ENCODE measurements at places on chromosomes 13 and 19.

DNA sequence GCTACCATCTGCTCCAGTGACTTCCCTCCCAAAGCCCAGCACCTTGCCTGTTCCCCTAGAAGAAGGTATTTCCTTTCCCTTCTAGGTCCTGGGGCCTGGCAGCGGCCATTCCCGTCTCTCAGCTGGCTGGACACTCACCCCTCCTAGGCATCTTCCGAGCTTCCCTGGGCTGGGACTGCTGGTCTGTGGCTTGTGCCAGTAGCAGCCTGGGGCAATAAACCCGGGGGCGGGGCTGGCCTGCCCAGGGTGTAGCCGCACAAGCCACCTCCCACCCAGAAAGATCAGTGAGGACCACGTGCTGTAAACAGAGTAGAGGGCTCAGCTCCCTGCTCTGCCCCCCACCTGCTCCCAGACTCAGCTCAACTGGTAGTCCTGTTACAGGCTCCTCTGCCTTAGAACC, 15.0 kb downstream of the LIPE start:
- H3K4me1 ChIP-seq: peaks cover 3% of the 10 kb centered on the region
- H3K27me3 ChIP-seq: no peaks in the 10 kb centered on the region
- peak overlapping the region; percentile 15 for H3K4me3 ChIP-seq
- no peaks in the 10 kb centered on the region for H3K36me3 ChIP-seq

DNA sequence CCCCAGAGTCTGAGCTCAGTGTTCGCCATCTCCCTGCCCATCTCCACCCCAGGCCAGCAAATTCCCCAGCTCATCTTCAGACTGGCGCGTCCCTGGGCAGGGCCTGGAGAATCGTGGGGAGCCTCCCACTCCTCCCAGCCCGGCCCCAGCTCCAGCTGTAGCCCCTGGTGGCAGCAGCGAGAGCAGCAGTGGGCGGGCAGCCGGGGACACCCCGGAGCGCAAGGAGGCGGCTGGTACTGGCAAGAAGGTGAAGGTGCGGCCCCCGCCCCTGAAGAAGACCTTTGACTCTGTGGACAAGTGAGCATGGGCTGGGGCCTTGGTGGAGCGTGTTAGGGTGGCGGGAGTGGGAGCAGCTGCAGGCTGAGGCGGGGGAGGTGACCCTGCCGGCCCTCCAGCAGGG, 8.4 kb upstream of the PRR19 start:
- no peaks in the 10 kb centered on the region for H3K27me3 ChIP-seq
- no peaks in the 10 kb centered on the region for H3K36me3 ChIP-seq
- no peaks in the 10 kb centered on the region for H3K4me1 ChIP-seq
- DNase-seq: no peak
- H3K4me3 ChIP-seq: no peak overlapping the region

GRCh38 chr13:34103854-34104253, 285.9 kb downstream of the RFC3 start:
- H3K4me1 ChIP-seq: no peaks in the 10 kb centered on the region
- no peak overlapping the region for H3K4me3 ChIP-seq
- H3K36me3 ChIP-seq: no peaks in the 10 kb centered on the region

GRCh38 chr13:113393226-113393562, 29.3 kb upstream of the GRTP1 start:
- DNase-seq: no peak
- H3K36me3 ChIP-seq: no peaks in the 10 kb centered on the region
- no peaks in the 10 kb centered on the region for H3K27me3 ChIP-seq
- no peak overlapping the region for H3K27ac ChIP-seq
- H3K4me3 ChIP-seq: peak overlapping the region; percentile 89
- no peaks in the 10 kb centered on the region for H3K4me1 ChIP-seq

DNA sequence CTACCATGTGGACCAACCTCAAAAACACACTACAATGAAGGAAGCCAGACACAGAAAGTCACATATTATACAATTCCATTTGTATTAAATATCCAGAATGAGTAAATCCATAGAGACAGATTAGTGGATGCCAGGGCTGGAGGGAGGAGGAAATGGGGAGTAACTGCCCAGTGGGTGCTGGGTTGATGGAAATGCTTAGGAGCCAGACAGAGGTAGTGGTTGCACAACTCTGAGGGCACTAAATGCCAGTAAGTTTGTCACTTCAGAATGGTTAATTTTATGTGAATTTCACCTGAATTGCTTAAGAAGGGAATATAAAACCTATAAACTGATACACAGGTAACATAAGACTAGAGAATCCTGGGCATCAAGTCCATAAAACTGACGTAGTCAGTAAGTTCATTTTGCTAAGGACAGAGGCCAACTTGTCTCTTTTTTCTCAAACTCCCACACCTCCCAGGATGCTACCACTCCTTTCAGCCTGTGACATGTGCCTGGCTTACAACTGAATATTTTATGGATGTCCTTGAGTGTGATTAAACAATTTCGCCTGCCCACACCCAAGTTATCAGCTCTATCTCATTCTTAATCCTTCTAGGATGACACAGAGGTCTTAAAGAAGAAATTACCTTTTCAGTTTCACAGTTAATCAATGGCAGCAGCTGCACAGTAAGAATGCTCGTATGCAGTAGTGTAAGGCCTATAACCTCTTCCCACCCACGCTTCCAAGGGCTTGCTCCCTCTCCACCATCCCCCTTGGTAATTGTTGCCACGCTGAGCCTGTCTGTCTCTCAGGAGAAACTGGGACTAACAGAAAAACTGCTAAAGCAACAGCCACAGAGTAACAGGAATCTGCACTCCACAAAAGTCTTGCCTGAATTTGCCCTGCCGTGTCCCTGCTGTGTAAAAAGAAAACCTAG, 5.9 kb upstream of the MLNR start:
- H3K4me3 ChIP-seq: no peak overlapping the region
- H3K27ac ChIP-seq: no peak overlapping the region
- H3K27me3 ChIP-seq: no peaks in the 10 kb centered on the region
- H3K4me1 ChIP-seq: no peaks in the 10 kb centered on the region
- DNase-seq: no peak

DNA sequence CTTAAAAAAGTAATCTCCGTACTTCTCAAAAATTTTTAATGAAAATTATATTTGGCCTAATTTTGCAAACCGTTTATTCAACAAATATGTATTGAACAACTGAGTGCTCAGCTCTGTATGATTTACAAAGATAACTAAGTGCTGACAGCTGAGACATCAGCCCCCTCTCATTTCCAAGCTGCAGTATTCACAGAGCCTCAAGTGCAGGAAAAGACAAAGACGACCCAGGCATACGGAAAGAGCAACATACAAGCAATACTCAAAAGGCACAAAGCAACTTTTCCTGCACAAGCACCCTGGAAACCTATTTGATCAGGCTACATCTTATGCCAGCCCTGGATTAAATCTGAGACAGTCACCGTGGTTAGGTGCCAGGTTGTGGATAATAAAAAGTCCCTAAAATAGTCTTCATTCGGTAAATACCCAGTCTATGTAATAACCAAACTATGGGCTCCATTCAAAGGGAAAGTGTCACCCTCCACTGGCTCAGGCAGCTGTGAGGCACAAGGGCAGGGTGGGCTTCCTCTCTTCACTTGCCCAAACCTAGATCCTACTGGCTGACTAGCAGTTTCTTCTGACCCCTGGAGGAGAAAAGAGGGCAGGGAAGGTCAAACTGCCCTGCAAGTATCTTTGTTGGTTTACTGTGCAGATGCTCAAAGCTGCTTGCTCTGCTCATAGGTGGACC, 65.5 kb downstream of the TBC1D4 start:
- no peaks in the 10 kb centered on the region for H3K36me3 ChIP-seq
- no peak for DNase-seq
- H3K4me3 ChIP-seq: no peak overlapping the region
- no peaks in the 10 kb centered on the region for H3K27me3 ChIP-seq
- peaks cover 17% of the 10 kb centered on the region for H3K4me1 ChIP-seq
- H3K27ac ChIP-seq: peak overlapping the region; percentile 41

DNA sequence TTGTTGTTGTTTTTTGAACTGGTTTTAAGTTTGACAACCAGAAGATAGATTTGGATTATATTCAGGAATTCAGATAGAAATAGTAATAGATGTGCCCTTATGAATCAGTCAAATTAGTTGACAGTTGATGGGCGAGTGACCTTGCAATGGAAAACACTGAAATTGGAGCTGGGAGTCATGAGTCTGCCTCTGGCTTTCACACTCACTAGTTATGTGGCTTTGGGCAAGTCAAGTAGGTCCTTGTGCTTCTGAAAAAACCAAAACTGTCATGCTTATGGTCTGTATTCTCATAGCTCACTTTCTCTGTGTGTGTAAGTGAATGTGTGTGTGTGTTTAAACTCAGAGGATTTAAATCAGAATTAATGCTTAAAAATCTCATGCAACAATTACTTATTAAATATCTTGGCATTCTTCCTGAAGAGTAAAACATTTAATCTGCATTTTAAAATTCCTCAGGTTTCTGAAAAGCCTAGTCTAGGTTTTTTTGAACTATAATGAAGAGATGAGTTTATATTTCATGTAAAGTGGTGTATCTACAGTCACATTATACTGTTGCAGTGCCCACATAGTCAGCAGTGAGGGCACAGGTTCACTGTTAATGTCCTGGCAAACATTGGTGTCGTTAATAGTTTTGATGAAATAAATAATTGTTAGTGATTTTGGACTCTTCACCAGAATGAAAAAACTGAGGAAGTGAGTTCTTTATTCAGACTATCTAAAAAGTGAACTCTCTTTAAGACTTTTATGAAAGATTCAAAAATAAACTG, 32.5 kb downstream of the UCHL3 start:
- H3K4me3 ChIP-seq: no peak overlapping the region
- no peak for DNase-seq
- H3K27me3 ChIP-seq: no peaks in the 10 kb centered on the region
- no peaks in the 10 kb centered on the region for H3K36me3 ChIP-seq

DNA sequence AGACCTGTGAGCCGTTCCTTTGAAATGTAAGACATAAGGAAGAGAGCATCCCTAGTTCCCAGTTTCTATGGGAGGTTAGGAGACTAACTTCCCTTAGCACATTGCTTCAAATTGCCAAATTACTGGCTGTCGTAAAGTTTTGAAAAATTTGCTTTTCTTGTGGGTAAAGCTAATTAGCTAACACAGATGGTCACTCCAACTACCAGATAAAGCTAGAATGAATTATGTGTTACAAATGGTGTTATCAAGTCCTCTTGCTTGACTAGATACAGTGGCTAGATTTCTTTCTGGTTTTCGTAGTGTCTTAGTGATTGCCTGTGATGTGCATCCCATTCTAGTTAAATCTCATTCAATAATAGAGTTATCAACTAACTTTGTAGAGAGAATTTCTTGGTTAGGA, 416.6 kb upstream of the ATXN8OS start:
- no peaks in the 10 kb centered on the region for H3K27me3 ChIP-seq
- DNase-seq: no peak
- H3K36me3 ChIP-seq: no peaks in the 10 kb centered on the region
- no peak overlapping the region for H3K27ac ChIP-seq
- H3K4me3 ChIP-seq: no peak overlapping the region
- no peaks in the 10 kb centered on the region for H3K4me1 ChIP-seq

GRCh38 chr13:47594833-47595232, 406.2 kb downstream of the SUCLA2 start:
- no peak overlapping the region for H3K27ac ChIP-seq
- H3K4me1 ChIP-seq: no peaks in the 10 kb centered on the region
- H3K36me3 ChIP-seq: no peaks in the 10 kb centered on the region
- H3K27me3 ChIP-seq: no peaks in the 10 kb centered on the region

DNA sequence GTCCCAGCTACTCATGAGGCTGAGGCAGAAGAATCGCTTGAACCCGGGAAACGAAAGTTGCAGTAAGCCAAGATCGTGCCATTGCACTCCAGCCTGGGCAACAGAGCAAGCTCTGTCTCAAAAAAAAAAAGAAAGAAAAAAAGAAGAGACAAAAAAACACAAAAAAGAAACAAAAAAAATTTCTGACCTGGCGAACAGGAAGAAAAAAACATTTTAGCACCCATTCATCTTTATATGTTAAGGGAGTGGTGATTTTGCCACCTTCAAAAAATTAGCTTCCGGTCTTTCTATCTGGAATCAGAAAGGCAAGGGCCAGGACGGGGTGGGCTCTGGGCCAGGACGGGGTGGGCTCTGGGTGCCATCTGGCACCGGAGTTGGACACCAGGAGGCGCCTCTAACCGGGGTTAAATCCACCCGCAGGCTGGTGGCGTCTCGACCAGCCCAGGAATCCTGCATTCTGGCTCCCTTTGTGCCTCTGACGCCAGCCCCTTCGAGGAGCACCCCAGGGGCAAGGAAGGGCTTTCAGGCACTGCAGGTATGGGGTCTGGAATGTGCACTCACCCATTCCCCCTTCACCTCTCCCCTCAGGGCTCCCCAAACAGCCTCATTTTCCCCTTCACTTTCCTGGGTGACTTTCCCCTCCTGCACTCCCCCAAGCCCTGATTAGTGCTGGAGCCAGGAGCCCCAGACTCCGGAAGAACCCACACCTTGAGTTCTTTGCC, 10.4 kb upstream of the ZSWIM4 start:
- H3K27me3 ChIP-seq: no peaks in the 10 kb centered on the region
- H3K4me1 ChIP-seq: no peaks in the 10 kb centered on the region
- peak overlapping the region; percentile 32 for H3K4me3 ChIP-seq
- H3K27ac ChIP-seq: peak overlapping the region; percentile 66

DNA sequence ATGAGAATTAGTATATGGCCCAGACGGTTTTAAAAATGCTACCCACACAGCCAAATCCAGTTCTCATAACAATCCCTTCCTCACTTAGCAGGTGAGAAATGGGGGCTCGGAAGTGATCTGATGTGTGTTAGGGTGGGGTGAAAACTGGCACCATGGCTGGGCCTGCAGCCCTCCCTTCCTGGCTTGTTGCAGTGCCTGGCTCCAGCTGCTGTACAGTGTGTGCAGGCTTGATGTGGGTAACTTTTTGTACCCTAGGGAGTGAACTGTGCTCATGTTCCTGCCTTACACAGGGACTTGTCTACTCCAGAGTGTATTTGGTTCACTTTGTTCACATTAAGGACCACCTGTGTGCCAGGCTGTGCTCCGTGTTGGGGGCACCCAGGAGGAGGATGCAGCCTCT, 177.2 kb downstream of the LMO7 start:
- H3K4me3 ChIP-seq: no peak overlapping the region
- H3K4me1 ChIP-seq: no peaks in the 10 kb centered on the region

DNA sequence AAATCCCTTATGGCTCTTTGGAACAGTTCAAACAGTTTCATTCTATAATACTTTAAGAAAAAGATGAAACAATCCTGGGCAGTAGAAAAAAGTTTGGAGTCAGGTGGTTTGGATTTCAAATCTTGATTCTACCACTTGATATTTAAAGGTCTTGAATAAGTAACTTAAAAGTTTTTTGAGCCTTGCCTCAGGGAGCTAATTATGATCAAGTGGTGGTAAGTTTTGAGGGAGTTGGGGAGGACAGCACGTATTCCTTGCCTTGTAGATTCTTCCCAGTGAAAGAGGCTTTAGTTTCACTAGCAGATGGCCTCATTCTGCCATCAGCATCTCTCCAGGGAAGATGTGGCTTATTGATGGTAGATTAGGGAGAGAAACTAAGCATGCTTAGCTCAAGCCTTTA, 168.4 kb upstream of the CSNK1A1L start:
- no peak for DNase-seq
- H3K4me3 ChIP-seq: no peak overlapping the region
- H3K4me1 ChIP-seq: no peaks in the 10 kb centered on the region
- H3K36me3 ChIP-seq: no peaks in the 10 kb centered on the region
- peak overlapping the region; percentile 31 for H3K27ac ChIP-seq

DNA sequence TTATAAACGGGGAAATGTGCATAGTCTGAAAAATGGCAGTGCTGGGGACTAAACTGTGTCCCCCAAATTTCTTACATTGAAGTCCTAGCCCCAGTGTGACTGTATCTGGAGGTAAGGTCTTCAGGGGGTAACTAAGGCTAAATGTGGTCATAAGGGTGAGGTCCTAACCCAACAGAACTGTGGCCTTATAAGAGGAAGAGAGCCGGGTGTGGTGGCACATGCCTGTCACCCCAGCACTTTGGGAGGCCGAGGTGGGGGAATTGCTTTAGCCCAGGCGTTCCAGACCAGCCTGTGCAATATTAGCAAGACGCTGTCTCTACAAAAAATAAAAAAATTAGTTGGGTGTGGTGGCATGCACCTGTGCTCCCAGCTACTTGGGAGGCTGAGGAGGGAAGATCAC, 17.8 kb downstream of the PROZ start:
- DNase-seq: no peak
- peaks cover 19% of the 10 kb centered on the region for H3K36me3 ChIP-seq
- no peak overlapping the region for H3K27ac ChIP-seq
- no peak overlapping the region for H3K4me3 ChIP-seq
- H3K27me3 ChIP-seq: no peaks in the 10 kb centered on the region

Measured in breast epithelium (tissue), 4 donors.